ENCODE measurements at places on chromosomes 7 and 10.

DNA sequence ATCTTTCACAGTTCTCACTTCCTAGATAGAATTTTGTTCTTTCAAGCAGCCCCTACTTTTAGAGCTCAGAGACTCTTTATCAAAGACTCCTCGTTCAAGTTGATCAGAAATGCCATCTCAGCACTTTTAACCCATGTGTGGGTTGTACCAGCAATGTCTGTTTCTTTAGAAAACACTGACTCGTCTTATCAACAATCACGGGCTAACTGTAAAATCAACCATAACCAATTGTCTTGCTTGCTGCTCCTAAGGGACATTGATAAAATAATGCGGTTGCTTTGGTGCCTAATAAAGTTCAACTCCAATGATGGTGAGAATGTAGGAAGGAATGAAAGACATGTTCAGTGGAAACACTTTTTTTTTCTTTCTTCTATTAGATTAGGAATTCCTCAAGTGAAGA lies 12.9 kb upstream of the CDK6 start:
- DNase-seq, result no peak

- DNase-seq, result no peak
Observed at GRCh38 chr7:105127179-105127578, 113.2 kb downstream of the KMT2E start.

DNA sequence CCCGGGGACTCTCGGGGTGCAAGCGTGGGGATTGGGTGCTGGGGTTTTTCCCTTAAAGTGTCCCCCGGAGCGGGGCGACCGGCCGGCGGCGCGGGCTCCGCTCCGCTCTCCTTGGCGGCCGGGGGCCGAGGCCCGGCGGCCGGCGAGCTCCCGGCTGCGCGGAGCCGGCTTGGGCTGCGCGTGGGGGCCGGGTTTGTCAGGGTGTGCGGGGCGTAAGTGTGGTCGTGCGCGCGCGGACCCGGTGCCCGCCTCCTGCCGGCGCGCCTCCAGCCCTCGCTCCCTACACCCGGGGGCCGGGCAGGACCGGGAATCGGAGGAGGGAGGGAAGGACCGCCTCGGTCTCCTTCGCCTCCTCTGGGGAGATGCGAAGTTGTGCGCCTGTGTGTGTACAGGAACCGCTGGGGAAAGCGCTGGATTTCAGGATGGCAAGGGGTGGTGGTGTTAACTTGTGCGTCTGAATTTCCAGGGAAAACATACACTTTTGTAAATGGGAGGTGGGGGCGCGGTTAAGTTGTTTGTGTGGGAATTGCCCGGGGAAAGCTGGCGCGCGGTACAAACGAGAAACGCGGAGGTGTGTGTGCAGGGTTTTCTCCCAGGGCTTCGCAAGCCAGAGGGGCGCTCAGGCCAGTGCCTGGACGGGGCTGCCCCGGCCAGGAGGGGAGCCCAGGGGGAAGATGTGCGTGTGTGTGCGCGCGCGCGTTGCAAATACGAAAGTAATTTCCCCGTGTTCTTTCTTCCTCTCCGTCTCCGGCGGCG lies 737 bp downstream of the ZMIZ1 start:
- peak; percentile 92 for DNase-seq

DNA sequence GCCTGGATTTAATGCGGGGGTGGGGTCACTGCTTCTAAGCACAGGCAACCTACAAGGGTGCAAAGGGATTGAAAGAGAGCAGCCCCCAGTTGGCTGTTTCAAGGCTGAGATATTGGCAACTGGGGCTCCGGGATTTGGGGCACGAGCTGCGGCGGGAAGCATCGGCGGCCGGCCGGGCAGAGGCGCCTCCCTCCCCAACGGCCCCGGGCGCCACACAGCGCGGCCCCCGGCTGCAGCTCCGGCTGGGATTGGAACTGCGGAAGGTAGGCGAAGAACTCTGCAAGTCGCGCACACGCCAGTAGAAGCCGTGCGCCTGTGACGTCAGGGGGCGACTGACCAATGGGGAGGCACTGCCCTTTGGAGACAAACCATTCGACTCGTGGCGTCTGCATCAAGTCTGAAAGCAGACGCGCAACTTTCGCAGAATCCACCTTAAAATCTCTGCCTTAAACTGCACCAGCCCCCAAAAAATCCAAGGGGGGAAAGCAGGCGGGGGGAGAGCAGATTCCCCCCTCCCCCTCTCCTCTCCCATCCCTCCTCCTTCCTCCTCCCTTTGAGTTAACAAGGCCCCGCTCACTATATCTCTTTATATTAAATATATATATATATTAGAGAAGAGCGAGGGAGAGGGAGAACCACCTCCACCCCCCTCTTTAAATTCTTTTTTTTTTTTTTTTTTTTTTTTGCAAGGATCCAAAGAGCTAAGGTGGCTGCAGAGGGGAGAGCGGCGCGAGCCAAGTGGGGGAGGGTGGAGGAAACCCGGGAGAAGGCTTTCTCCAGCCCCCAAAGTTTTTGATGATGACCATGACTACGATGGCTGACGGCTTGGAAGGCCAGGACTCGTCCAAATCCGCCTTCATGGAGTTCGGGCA lies at the start of gene DLX6:
Gene DLX6, plus strand, starts transcription at position 371 of the 872 bp plus-strand sequence. Its CDS starts 425 bp downstream, at position 796.
- DNase-seq, result no peak

- DNase-seq, result no peak
Observed at GRCh38 chr7:117665368-117665767, 185.5 kb downstream of the CFTR start.

- DNase-seq, result peak; percentile 83
Observed at GRCh38 chr7:8295638-8296361, 33.8 kb upstream of the ICA1 start.

- peak; percentile 2 for DNase-seq
Observed at GRCh38 chr10:42623929-42624328, 14.4 kb downstream of the ZNF33B start.

GRCh38 chr7:18177815-18178660 lies 150.4 kb upstream of the PRPS1L1 start:
- DNase-seq, result peak; percentile 74

- DNase-seq, result peak; percentile 69
Observed at GRCh38 chr10:90857635-90858460, at the start of gene HTR7. Gene HTR7, minus strand, starts transcription at chr10:90858039. Its CDS starts 368 bp downstream, at chr10:90857671.

DNA sequence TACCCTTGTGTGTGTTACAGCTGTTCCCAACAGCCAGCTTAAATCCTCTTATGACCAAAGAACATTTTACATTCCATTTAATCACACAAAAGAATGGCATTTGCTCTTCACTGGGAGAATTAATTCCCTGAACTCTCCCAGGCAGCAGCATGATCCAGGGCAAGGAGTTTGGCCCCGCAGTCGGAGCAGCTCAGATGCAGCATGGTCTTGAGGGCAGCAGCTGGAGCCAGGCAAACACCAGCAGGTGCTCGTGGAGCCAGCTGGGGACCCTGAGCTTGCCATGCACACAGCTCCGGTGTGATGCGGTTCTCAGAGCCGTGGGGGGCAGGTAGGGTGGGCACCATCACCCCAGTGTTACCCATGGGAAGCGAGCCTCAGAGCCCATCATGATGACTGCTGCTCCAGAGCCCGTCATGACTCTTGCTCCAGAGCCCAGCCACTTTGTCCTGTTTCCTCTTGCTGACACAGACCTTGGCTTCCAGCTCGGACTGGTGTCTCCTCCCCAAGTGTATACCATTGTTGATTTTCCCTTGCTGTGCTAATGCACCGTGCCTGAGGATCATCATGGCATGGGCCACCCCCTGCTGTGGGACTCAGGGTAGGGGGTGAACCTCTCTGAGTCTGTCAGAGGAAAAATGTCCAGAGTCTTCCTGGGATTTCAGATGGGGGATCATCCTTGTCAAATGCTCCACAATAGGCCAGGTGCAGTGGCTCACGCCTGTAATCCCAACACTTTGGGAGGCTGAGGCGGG lies 75.8 kb downstream of the ZRANB1 start:
- DNase-seq, result no peak

GRCh38 chr7:129212126-129212525 lies 12.7 kb upstream of the AHCYL2 start:
- DNase-seq, result no peak

DNA sequence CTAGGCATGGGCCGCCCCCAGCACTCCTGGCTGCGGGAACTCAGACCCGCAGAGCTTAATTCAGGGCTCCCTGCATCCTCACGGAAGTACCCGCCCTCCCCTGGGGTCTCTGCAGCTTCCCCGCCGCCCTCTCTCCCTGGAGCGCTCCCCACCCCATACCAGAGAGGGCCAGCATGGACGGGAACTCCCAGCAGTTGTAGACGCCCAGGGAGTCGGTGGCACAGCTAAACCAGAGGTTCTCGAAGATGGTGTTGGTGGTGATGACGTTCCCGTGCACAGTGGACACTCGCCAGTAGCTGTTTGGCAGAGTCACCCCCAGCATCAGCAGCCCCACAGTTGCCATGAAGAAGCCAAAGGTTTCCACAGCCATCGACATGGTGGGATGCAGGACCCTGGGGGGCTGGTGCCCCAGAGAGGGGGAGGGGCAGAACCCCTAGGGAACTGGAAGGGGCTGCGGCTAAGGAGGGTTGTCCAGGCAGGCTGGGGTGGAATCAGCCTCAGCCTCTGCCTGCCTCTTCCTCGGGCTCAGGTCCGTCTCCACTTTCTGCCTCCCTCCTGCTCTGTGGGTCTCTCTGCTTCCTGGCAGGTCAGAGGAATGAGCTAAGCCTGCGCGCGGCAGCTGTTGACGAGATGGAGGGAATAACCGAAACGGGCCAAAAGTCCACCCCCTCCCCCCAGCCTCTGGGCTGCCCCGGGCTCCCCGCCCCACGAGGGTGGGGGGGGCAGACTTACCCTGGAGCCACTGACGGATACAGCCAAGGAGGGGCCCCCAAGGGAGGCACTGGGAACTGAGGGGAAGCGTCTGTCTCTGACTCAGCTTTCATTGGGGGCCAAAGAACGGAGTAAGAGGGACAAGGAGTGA lies at the start of gene CLDN15:
Gene CLDN15, minus strand, starts transcription at position 597 of the 862 bp plus-strand sequence. Its CDS starts 221 bp downstream, at position 376.
- peak; percentile 12 for DNase-seq

GRCh38 chr7:74258639-74259038 lies 4.4 kb upstream of the RFC2 start:
- DNase-seq, result no peak

DNA sequence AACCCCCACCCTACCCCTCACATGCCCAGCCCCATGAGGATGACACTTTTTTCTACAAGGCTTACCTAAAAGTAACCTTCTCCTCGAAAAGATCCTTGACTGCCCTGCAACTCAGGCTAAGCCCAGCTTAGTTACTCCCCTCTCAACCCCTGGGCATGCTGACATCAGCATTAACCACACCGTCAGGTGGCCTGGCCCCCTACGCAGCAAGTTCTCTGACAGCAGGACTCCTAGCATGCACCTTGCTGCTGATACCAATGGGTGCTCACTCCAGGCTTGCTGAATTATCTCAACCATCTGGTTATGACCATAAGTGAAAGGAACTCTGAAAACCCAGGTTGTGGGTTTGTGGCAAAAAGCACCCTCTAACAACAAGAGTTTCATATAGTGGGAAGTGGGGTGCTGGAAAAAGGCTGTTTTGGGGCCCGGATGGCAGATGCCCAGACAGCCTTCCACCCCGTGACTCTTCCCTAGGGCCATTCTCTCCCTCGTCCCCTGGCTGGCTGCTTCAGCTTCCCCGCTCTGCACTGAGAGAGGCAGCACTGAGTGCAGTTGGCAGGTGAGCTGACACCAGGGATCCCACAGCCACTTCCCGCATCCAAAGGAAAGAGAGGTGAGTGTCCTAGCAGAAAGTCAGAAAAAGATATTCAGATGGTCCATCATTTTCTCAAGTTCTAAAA lies 518.9 kb downstream of the KCNMA1 start:
- no peak for DNase-seq

DNA sequence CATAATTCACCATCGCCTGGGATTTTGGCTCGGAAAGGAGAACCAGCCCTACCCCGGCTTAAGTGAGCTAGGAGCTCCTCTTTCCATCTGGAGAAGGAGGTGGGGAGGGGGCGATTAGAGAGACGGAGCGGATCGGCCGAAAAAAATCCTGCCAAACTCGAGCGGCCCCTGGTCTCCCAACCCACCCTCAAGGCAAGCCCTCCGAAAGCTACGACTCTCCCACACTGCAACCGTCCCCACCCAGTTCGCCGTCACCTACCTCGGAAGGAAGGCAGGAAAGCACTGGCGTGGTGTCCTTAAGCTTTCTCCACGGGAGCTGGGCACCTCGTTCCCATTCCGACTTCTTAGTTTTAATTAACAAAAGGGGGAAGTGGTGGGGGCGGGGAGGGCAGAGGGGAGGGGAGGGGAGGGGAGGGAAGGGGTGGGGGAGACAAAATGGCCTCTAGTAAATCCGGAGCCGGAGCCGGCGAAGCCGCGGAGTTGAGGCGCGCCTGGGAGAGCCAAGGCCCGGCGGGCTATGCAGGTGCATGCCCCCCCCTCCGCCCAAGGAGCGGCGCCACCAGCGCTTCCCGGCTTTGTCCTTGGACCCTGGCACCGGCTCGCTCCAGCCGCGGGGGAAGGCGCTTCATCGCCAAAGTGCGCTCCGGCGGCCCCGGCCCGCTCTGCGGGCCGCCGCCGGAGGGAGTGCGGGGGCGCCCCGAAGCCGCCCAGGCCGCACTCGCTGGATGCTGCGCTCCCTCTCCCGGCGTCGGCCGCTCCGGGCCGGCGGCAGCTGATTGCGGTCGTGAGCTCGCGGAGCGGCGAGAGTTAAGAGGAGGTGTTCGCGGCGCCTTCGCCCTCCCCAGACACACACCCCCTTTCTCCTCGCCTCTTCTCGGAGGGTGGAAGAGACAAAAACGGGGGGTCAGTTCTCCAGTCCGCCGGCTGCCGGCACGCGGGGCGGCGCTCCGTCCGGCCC lies at the start of gene LRRC4:
Gene LRRC4, minus strand, starts transcription at position 784 of the 958 bp plus-strand sequence. CDS start 797 bp downstream, outside the sequence.
- peak; percentile 43 for DNase-seq

DNA sequence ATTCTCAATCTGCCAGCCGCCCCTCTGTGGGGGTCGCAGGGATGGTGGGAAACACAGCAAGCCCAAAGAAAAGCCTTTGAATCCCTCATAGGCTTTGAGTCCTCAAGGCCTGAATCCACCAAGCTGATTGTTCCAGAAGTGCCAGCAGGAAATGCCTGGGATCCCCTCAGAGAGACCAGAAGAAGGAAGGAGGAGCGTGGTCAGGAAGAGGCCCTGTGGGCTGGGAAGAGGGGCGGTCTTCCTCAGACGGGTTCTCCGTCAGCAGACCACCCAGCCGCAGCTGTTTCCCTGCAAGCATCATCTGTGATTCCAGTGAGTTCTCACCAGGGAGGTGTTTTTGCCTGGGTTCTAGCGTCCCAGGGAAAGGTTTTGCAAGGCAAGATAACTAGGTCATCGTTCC lies 190.0 kb upstream of the KLF6 start:
- no peak for DNase-seq

GRCh38 chr7:17971411-17971810 lies 31.1 kb upstream of the SNX13 start:
- DNase-seq, result no peak

DNA sequence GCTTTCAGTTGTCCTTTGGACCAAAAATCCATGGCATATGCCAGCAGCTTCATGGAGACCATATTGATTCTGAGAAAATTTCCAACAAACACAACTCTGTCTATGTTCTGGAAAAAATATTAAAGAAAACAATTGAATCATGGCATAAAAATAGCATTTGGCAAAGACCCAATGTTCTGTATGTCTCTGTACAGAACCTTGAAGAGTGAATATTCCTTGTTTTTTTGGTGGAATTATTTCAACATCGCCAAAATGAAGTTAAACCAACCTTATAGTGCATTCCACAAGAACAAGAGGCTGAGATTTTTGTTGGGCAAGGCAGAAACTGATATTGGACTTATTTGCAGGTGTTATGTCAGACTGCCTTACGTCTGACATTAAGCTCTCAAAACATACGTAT lies 53.3 kb upstream of the SLC16A12 start:
- no peak for DNase-seq

GRCh38 chr10:73251683-73252444 lies 580 bp downstream of the MRPS16 start:
- no peak for DNase-seq
